ENCODE measurements at places on chromosomes 4 and X. TPM values are rescaled to one million over a fixed set of nuclear protein-coding genes. Genes with fewer than 3 reads are reported as not detected.

DOK7 gene
- total RNA-seq = 0.13 TPM

KLHL2 gene
- total RNA-seq = 10.8 TPM

FGFR3 gene
- total RNA-seq = 1.4 TPM

SCML2 gene
- 4.2 TPM for total RNA-seq

TRIM2 gene
- total RNA-seq = 40.6 TPM

TREX2 gene
- total RNA-seq = 1.3 TPM

KDR gene
- total RNA-seq = 0.43 TPM

VCX gene
- total RNA-seq = not detected

FGG gene
- 0.22 TPM for total RNA-seq

SPRY1 gene
- total RNA-seq = 0.39 TPM

C4orf36 gene
- total RNA-seq = not detected

XAGE5 gene
- total RNA-seq = not detected

IGFBP7 gene
- total RNA-seq = 256 TPM

ATP10D gene
- 45.9 TPM for total RNA-seq

All from articular chondrocyte of knee joint (primary cell).